Stimulated activated CD4-positive, alpha-beta T cell treated with anti-CD3 and anti-CD28 coated beads, Interleukin-1b, Interleukin-23, amount 100 ng/mL, for 1 hour (primary cell): ENCODE measurements at places on chromosomes 5 and 9.

DNA sequence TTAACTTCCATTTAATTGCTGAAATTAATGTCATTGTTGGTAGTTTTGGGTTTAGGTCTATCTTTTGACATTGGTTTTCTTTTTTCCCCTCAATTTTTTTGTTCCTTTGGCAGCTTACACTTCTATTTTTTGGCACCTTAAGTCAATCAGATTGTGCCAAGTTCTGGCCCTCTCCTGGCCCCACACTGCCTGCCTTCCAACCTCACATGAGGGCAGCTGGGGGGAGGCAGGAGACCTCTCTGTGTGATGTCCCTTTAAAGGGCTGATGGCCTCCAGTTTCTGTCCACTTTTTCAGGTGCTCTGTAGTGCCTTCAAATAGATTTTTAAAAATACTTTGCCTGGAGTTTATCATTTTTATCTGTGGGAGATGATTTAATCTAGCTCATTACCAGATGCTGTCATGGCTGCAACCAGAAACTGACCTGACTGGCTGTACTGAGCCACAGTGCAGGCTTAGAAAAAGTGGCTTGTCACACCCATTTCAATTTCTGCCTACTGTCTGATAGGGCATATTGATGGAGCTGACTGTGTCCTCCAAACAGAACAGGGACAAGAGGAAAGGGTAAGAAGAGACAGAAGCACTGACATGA lies 196.6 kb downstream of the FANCC start:
- DNase-seq = no peak

- DNase-seq = no peak
These were observed 1.6 kb downstream of the BASP1 start for GRCh38 chr5:17219006-17219422.

GRCh38 chr9:133956520-133957076 lies 35.5 kb downstream of the VAV2 start:
- no peak for DNase-seq

DNA sequence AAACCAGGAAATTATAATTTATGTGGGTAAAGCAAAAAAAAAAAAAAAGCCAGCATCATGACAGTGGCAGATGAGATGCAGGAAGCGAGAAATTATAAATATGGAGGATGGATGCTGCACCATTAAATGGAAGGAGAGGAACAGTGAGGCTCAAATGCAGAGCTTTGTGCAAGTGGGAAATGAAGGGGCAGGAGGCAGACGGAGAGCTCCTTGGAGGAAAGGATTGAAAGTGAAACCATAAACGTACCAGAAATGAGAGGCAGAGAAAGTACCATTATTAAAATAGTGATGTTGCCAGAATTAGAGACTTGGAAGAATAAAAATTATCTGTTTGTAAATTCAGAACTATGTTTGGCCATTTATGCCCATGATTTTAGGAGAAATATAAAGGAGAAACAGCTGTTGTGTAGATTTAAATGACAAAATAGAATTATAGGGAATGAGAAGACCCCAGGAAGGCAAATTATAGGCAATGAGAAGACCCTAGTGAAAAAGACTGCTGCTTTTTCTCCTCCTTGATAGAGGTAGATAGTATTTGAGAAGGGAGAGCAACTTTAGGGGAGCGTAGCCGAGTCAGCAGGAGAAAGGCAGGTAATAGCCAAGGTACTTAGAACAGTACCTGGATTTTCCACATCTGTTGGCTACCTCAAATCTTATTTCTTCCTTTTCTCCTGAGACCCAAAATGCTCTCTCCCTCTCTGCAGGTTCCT lies 341.0 kb upstream of the CD180 start:
- no peak for DNase-seq

- DNase-seq = no peak
These were observed 61.7 kb downstream of the PDE8B start for GRCh38 chr5:77272206-77272605.

GRCh38 chr5:91794856-91795548 lies 411.9 kb upstream of the ARRDC3 start:
- no peak for DNase-seq

- no peak for DNase-seq
These were observed 20.3 kb downstream of the RAI14 start for GRCh38 chr5:34676416-34676815.

DNA sequence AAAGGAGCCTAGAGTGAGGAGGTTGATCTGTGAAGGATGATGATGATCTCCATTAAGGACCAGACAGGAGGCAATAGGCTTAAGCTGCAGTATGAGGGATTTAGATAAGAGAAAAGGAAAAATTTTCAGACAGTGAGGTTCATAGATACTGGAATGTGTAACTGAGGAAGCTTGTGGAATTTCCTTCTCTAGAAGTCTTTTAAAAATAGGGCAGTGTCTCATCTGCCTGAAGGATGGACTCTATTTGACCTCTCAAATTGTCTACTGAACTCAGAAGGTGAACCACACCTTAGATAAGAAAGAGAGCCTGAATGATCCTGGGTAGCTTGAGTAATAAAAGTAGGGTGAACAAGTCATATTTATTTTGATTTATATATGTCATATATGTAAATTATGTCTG lies 148.2 kb upstream of the CDKN2B start:
- no peak for DNase-seq

DNA sequence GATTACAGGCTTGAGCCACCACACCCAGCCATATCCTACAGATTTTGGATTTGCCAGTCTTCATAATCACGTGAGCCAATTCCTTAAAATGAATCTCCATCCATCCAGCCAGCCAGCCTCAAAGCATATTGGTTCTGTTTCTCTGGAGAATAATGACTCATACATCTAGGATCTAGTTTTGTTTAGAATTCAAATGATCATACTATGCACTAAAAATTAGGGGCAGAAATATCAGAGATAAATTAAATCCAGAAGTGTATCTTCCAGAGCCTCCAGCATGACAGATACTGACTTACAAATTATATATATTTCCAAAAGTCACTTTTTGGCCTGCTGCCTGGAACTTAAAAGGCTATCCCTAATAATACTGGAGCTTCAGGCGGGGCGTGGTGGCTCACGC lies 119.1 kb upstream of the NR5A1 start:
- DNase-seq = no peak

DNA sequence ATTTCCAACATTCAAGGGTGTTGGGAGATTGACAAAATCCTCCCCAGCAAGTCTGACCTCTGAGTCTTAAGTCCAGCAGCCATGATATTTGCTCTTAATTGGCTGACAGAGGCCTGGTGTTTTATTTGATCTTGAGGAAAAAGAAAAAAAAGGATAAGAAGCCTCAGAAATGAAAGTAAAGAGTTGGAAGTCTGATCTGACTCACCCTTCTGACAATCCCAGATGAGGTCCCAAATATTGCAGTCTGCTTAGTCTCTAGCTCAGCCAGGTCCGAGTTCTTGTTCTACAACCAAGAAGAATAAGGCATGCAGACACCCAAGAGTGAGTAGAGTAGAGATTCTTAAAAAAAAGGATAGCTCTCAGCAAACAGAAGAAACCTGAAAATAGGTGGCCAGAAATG lies 632.5 kb upstream of the ST8SIA4 start:
- no peak for DNase-seq

- DNase-seq = no peak
These were observed 155.1 kb downstream of the ARSB start for GRCh38 chr5:78829811-78830527.

DNA sequence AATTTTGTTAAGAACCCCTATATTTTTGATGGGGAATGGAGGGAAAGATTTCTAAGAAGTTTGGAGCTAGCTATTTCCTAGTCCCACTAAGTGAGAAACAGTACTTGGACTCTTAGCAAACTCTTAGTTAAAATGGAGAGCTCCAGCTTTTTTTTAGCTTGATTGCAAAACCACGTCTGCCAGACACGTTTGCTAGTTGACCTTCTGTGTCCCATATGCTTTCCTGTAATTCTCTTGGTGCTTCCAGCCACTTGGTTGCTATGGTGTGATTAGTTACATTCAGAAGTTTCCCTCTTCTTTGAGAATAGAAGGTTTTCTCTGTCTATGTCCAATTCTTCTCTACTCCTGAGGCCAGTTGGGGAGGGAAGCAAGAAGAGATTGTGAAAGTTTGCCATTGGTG lies 417.0 kb upstream of the TLE4 start:
- no peak for DNase-seq

- no peak for DNase-seq
These were observed 697.3 kb downstream of the CETN3 start for GRCh38 chr5:89712134-89712700.

GRCh38 chr5:110477911-110478310 lies 248.6 kb downstream of the TMEM232 start:
- no peak for DNase-seq

DNA sequence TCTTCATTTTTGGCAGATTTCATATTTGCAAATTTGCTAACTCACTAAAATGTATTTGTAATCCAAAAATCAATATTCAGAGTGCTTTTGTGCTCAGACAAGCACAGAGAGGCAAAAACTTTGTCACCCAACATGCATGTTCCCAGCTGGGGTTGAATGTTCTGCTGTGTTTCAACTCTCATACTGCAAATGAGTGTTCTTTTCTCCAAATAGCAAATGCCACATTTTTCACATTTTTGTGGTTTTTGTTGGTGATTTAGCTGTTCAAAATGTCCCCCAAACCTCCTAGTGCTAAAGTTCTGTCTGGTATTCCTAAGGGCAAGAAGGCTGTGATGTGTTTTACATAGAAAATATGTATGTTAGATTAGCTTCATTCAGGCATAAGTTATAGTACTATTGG lies 87.3 kb upstream of the PCSK5 start:
- no peak for DNase-seq

DNA sequence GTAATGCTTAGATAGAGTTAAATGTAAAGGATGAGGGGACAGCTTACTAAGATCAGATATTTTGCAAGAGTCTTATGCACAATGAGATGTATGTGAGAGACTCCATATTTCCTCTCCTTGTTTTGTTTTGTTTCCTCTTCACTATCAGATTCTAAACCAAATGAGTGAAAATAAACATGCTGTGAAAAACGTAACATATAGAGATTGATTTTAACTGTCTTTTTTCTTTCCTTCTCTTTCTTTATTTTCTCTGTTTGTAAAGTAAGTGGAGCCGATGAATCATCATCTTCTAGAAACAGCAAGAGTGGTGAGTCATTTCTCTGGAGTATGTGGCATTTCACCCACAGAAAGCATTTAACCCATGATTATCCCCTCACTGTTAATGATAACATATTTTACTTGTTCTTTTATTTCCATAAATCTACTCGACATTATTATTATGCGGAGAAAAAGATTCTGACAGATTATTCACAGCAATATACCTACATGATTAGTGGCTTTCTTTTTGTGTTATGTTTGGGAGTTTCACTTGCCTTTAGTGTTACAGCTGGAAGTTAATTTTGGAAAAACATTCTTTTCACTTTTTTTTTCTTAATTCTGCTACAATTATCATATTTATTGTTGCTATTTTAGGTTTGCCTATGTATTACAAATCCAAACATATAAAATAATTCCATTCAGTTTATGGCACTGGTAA lies 2.1 kb upstream of the ANXA1 start:
- DNase-seq = no peak

DNA sequence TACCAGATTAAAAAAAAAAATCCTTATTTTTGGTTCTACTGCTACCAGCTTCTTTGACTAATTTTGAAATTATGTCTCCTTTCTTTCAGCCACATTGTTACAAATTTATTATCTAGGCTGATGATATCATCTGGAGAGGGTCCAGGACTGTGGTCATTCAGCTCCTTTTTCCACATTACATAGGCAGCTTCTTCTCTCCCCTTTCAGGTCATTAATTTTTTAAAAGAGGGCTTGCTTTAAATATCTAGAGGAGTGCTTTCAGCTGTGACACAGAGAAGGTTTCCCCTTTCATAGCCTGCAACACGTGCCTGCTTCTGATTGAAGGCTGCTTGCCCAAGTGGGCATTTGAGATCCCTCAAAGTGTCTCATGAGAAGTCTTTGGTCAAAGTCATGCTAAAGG lies 155.7 kb upstream of the PAPPA start:
- DNase-seq = no peak

DNA sequence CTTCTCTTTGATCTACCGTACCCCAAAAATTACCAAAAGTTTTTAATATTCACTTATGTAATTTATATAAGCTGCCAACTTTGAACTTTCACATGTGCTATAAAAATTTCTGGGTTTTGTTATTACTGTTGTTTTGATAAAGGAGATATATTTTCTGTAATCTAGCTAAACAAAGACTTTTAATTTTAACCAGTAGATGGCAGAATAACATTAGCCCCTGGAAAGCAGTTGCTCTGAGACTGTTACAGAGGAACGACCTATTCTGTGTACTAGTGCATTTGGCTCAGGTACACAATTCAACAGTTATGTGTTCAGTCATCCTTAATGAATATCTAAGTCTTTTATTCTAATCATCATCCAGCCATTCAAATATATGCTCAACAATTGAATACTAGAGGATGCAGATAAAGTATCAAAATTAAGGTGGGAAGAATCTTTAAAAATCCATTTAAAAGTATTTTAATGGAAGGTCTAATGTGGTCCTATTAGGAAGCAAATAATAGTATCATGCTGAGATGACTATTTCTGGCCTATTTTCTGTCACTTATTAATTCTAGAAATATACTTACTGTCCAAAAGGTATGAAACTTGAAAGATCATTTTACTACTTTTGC lies 8.6 kb downstream of the KLHL9 start:
- DNase-seq = no peak

DNA sequence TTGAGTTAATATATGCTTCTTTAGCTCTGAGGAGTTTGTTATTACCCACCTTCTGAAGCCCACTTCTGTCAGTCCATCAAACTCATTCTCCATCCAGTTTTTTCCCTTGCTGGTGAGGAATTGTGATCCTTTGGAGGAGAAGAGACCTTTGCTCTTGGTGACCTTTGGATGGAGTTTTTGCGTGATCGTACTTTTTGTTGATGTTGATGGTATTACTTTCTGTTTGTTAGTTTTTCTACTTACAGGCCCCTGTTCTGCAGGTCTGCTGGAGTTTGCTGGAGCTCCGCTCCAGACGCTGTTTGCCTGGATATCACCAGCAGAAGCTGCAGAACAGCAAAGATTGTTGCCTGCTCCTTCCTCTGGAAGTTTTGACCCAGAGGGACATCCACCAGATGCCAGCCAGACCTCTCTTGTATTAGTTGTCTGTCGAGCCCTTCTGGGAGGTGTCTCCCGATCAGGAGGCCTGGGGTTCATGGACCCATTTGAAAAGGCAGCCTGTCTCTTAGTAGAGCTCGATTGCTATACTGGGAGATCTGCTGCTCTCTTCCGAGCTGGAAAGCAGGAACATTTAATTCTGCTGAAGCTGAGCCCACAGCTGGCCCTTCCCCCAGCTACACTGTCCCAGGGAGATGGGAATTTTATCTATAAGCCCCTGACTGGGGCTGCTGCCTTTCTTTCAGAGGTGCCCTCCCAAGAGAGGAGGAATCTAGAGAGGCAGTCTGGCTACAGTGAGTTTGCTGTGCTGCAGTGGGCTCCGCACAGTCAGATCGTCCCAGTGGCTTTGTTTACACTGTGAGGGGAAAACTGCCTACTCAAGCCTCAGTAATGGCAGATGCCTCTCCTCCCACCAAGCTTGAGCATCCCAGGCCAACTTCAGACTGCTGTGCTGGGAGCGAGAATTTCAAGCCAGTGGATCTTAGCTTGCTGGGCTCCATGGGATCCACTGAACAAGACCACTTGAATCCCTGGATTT lies 445.5 kb downstream of the MAN2A1 start:
- DNase-seq = no peak

- DNase-seq = no peak
These were observed 970 bp upstream of the FUT7 start for GRCh38 chr9:137032858-137033257.
